Stimulated activated CD8-positive, alpha-beta memory T cell treated with anti-CD3 and anti-CD28 coated beads, Interleukin-4, amount 100 ng/mL, for 24 hours (primary cell): ENCODE measurements at places on chromosomes 6 and 20.

DNA sequence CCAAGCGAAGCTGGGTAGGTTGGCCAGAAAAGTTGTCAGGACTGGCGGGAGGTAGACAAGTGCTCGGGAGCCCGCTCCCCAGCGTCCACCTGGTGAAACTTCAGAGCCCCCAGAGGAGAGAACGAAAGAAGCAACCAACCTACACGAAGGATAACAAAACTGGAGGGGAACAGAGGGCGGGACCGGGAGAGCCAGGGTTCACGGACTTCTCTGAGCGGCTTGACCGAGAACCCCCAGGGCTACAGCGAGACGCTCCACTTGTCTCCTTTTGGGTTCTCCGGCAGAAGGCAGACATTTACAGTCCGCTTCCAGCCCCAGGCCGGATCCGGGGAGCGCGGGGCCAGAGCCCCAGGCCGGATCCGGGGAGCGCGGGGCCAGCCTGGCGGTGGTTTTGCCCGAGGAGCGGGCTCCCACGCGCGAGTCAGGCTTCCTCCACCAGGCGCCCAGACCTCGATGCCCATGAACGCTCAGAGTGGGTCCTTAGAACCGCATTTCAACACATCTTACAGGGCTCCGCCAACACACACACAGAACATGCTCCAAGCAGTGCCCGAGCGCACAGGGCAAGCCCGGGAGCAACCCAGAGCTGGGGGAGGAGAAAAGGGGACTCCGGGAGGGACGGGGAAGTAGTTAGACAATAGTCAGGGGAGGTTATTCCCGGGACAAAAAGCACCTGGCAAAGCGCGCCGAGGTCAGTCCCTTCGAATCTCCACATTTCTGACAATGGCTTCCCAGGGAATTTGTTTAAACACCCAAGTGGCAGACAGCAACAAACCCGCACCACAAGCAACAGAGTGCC is 1.1 kb downstream of the PTPRK start:
- DNase-seq = peak; percentile 7

DNA sequence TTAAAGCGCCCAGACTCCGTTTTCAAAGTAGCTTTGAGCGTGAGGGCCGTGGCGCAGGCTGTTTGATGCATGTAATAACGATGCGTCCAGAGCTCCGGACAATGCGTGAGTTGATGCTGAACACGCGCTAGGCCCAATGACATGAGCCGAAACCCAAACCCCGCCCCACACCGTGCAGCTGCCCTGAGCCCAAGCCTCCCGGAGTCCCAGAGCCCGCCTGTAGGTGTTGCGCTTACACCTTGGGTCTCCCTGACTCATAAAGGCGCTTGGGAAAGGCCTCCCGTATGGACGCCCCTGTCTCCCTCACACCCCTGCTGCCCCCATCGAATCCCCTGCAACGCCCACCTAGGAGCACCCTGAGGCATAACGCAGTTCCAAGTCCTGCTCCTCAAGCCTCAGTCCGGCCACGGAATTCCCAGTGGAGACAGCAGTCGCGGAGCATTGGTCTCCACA is 87.6 kb downstream of the ERMARD start:
- no peak for DNase-seq

DNA sequence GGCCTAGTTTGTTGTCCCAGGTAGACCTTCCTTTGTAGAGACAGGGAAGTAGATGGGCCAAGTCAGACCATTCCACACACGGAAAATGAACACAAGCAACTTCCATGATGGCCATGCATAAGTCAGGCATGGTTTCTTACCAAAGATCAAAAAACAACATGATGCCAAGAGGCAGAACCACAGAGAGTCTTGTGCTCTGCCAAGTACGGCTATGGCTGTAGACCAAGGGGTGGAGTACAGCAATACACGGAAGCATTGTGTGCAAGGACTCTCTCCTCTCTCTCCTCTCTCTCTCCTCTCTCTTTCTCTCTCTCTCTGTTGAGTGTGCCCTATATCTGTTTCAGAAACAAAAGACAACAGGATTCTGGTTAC is 4.8 kb upstream of the DUSP22 start:
- DNase-seq = no peak

GRCh38 chr6:93176070-93176469 is 243.3 kb downstream of the EPHA7 start:
- no peak for DNase-seq

DNA sequence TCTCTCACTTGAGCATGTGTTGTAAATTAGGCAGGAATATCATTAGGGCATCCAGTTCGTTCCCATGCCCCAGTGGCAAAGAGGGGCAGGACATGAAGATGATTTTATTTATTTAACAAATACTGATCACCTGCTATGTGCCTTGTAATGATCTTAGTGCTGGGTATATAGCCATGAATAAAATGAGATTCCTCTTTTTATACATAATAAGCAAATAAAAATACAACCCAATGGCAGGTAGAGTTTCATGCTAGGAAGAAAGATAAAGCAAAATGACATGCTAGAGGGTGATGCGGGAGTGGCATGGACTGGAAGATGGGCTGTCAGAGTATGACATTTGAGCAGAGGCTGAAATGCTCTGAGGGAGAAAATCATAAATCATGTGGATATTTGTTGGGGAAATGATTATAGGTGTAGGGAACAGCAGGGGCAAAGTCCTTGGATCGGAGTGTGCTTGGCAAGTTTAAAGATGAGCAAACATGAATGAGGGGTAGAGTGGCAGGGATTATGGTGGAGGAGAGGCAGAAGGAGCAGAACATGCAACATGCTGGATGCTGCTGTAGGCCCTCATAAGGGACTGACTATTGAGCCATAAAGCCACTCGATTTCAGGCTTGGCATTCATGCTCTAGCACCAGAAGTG is 342.1 kb downstream of the PLCB1 start:
- DNase-seq = no peak

DNA sequence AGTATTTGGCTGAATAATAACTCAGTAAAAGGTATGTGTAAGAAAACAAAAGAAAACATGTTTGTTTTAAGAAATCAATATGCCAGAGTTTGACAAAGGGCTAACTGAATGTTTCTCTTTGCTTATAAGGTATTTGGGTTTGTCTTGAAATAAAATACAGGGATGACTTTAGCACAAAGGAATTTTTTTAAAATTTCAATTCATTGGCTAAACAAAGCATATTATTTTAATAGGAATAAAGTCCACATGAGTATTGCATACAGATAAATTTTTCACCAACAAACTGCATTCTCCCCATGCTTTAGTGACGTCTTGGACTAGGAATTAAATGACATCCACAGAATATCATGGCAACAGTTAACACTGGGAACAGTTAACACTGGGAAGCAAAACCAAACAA is 480.0 kb upstream of the JAG1 start:
- no peak for DNase-seq

GRCh38 chr20:61320691-61321425 is 68.8 kb downstream of the CDH4 start:
- DNase-seq = no peak

DNA sequence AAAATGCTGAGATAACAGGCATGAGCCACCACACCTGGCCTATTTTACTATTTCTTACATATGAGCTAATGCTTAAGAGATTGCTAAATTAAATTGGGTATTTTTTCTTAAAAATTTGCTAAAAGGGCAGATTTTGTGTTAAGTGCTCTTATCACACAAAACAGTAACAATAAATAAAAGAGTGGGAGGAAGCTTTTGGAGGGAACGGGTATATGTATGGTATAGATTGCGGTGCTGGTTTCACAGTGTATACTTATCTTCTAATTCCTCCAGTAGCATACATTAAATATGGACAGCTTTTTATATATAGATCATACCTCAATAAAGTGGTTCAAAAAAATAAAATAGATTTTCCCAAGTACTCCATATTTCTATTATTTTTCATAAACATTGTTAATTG is 39.4 kb upstream of the FABP7 start:
- DNase-seq = no peak

GRCh38 chr6:158863646-158864045 is 44.5 kb upstream of the EZR start:
- DNase-seq = no peak

GRCh38 chr20:13458860-13459451 is 179.8 kb downstream of the TASP1 start:
- DNase-seq = no peak

DNA sequence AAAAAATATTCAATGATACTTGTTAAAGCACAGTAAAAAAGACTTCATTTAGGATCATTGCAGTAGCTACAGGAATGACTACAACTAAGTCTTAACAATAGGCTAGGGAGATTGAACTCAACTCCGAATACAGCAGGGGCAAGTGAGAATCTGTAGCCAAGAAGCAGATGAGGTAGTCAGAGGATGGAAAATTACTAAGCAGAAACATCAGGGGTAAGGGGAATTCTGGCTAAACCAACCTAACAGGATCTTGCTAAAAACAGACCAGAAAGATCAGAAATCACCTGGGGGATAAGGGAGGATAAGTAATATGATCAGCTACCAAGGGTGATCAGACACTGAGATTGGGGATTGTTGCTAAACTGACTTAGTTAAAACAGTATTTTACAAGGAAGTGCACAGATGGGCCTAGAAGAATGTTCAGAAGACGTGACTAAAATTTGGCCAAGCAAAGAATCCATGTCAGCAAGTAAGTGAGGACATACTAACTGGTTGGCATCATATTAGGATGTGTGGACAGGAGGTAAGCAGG is 217.5 kb downstream of the TENT5A start:
- DNase-seq = no peak

DNA sequence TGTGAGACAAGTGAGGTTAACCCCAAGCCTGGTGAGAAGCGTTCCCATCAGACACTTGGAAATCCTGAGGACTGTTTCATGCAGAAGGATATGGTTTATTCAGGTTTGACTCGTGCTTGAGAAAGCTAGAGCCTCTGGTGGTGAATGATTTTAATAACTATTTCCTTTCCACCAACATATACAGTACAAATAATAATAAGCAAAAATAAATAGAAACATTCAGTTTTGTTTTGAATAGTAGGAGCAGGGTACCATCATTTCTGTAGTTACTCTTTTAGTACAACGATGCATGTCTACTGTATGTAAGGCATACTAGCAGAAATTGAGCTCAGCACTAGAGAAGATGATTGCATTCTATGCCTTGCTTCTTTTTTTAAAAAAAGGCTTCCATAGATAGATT is 33.5 kb downstream of the PLG start:
- DNase-seq = no peak

DNA sequence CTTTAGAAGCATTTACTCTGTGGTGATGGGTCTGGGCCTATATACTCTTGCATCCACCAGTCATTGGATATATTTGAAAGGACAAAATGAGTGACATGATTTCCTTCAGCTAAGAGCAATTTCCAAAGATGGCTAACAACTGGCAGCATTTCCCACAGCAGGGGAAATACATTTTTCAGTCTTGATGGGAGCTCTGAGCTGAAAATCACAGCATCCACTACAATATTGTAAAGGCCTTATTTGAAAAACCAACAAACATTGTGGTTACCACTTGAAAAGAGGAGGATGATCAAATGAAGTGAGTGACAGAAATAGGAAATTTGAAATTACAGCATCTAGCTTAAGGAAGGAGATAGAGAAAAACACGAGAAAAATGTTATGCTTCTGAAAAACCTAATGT is 705.0 kb upstream of the EPHA7 start:
- no peak for DNase-seq

- DNase-seq = no peak
These were observed 114.1 kb upstream of the SMLR1 start for GRCh38 chr6:130713144-130713543.

GRCh38 chr6:43768983-43769525 is 957 bp upstream of the VEGFA start:
- DNase-seq = no peak

DNA sequence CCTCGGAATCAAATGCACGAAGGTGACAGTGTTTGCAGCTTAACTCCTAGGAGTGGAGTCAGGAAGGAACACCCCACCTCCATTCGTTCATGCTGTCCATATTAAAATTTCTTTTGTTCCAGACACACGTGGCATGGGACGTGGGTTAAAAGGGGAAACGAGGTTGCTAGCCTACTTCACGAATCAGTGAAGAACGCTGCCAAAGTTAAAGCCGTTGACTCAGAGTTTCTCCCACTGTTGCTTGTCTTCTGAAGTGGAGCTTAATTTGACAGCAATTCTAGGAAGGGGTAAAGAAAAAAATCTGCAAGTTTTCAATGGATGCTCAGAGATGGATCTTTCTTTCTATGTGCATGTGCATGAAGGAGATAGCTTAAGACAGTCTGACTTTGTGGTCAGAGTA is 499.1 kb downstream of the CD83 start:
- DNase-seq = no peak

DNA sequence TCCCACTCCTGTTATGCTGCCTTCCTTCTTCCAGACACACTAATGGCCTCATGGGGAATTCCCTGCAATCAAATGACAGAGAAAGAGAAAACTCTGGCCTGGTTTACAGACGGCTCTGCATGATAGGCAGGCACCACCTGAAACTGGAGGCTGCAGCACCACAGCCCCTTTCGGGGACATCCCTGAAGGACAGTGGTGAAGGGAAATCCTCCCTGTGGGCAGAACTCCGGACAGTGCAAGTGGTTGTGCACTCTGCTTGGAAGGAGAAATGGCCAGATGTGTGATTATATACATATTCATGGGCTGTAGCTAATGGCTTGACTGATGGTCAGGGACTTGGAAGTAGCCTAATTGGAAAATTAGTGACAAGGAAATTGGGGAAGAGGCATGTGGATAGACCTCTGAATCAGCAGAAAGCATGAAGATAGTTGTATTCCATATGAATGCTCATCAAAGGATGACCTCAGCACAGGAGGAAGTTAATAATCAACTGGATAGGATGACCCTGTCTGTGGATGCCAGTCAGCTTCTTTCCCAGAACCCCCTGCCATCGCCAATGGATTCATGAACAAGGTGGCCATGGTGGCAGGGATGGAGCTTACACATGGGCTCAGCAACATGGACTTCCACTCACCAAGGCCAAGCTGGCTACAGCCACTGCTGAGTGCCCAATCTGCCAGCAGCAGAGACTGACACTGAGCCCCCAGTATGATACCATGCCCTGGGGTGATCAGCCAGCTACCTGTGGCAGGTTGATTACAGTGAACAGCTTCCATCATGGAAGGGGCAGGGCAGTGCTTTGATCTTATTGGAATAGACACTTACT is 44.5 kb upstream of the VSX1 start:
- no peak for DNase-seq

GRCh38 chr6:144722154-144722737 is 437.1 kb downstream of the UTRN start:
- DNase-seq = no peak

- no peak for DNase-seq
These were observed 23.9 kb downstream of the SERPINB6 start for GRCh38 chr6:2947445-2947844.

GRCh38 chr6:10101551-10102252 is 313.2 kb downstream of the TFAP2A start:
- DNase-seq = no peak

- DNase-seq = no peak
These were observed 63.4 kb downstream of the TXNDC5 start for GRCh38 chr6:7846966-7847818.

DNA sequence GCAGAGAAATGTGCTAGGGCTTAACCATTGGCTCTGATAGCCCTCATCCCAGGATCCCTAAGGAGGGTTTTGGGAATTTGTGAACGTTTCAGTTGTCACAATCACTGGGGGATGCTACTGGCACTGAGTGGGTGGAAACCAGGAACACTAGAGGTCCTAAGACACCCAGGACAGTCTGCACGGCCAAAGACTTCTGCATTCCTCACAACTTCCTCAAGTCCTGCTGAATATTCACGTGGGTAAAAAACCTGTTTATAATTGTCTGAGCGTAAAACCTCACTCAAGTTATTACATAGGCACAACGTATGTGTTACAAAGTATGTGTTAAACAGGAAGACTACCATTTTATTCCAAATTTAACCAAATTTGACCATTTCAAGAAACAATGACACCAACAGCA is 52.4 kb downstream of the GMDS start:
- no peak for DNase-seq

GRCh38 chr20:3663858-3664257 is 659 bp upstream of the GFRA4 start:
- DNase-seq = no peak

GRCh38 chr6:70286905-70287304 is 16.0 kb downstream of the COL9A1 start:
- DNase-seq = no peak
